ENCODE measurements at places on chromosomes 6 and 20. TPM values are rescaled to one million over a fixed set of nuclear protein-coding genes. Genes with fewer than 3 reads are reported as not detected.

Gene F13A1
- 24.2 TPM for polyA plus RNA-seq

DNA sequence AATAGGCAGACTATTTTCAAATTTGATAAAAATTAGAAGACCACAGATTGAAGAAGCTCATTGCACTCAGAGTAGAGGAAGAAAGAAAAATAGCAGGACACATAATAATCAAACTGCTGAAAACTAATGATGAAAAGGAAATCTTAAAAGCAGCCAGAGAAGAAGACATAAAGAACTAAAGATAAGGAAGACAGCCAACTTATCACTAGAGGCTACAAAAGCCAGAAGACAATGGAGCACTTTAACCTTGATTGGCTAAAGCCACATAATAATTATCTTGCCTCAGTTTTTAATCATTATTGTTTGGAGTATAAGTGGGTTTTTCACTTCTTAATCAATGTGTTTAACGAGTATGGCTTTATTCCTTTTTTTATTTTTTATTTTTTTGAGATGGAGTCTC lies 397.6 kb downstream of the RNF144B start:
- no peak for DNase-seq

GRCh38 chr6:155943635-155944034 lies 488.0 kb upstream of the NOX3 start:
- DNase-seq, result no peak

- no peak for DNase-seq
These were observed 5.8 kb downstream of the APOBEC2 start for GRCh38 chr6:41058783-41059181.

GRCh38 chr6:110526726-110527125 lies 50.3 kb upstream of the SLC22A16 start:
- DNase-seq, result no peak

Gene HTR1E
- 0.07 TPM for polyA plus RNA-seq

Gene PPT2
- polyA plus RNA-seq, result 31.0 TPM

DNA sequence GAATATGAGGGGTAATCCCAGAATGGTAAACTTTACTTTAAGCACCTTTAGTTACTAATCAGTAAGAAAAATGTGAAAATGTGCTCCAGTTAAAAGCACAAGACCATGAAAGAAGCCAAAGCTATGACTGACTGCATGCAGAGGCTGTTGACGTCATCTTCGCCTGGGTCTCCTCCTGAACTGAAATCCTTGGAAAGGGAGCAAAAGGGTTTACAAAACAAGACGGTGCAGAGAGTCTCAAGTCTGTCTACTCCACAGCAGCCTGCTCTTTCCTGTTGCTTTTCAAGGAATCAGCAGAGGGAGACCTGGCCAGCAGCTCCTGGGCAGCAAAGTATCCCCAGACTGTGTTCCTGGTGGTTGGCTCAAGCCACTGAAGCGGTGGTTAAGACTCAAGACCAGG lies 10.2 kb downstream of the FKBP1A start:
- no peak for DNase-seq

- DNase-seq, result no peak
These were observed 15.6 kb downstream of the TGM6 start for GRCh38 chr20:2396241-2396814.

- DNase-seq, result peak; percentile 23
These were observed 51.0 kb upstream of the TFAP2A start for GRCh38 chr6:10465629-10466499.

DNA sequence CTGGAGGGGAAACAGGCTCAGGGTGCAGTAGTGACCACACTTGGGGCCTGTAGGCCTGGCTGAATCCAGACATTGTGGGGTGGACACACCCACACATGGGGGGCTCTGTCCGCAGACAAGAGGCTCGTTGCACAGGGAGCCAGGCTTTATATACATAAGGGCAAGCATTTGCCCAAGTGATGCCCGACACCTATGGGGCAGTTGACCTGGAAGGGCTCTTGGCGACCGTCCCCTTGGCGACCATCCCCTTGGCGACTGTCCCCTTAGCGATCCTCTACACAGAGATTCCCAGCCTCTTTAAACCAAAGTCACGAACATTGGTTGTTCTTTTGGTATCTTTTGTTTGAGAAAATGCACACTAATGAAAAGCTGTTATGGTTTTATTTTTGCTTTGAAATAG lies 2.7 kb downstream of the TOX2 start:
- DNase-seq, result no peak

Gene TINAG
- 23.7 TPM for polyA plus RNA-seq

Gene SLC2A10
- 13.0 TPM for polyA plus RNA-seq

- DNase-seq, result no peak
These were observed 61.4 kb upstream of the UFL1 start for GRCh38 chr6:96460052-96460700.

DNA sequence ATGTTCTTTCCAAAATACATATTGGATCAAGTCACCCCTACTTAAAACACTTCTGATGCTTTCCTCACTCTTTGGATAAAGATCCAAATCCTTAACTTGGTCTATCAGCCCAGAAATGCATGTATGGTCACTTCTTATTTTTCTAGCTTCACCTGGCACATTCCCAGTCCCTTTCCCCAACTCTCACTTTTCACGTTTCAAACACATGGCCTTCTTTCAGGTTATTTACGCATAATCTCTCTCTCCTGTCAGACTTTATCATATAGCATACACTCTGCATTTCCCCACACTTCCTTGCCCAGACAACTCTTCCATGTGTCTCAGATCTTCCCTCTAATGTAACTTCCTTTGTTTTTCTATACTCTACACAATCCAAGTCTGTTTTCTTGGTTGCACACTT lies 12.8 kb downstream of the PHIP start:
- DNase-seq, result no peak

Gene RMND1
- polyA plus RNA-seq, result 41.2 TPM

Gene MAPK13
- 147 TPM for polyA plus RNA-seq

Gene RRAGD
- 60.9 TPM for polyA plus RNA-seq

DNA sequence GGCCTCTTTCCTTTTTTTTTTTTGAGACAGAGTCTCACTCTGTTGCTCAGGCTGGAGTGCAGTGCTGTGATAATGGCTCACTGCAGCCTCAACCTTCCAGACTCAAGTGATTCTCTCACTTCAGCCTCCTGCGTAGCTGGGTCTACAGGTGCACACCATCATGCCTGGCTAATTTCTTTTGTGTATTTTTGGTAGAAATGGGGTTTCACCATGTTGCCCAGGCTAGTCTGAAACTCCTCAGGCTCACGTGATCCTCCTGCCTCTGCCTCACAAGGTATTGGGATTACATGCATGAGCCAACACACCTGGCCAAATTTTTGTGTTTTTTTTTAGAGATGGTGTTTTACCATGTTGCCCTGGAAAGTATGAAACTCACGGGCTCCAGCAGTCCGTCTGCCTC lies 29.3 kb downstream of the SRC start:
- DNase-seq, result no peak

Gene LRRN4
- 6.3 TPM for polyA plus RNA-seq

- DNase-seq, result peak; percentile 39
These were observed at the start of gene THBS2 for GRCh38 chr6:169253337-169254238. TSS of gene THBS2 (minus strand) at chr6:169253846. CDS start at chr6:169250784, 3,062 bp downstream.

GRCh38 chr6:139131736-139132280 lies 3.1 kb upstream of the HECA start:
- no peak for DNase-seq

GRCh38 chr6:156807795-156808194 lies 30.6 kb downstream of the ARID1B start:
- DNase-seq, result no peak

Gene TRIM15
- 51.7 TPM for polyA plus RNA-seq

DNA sequence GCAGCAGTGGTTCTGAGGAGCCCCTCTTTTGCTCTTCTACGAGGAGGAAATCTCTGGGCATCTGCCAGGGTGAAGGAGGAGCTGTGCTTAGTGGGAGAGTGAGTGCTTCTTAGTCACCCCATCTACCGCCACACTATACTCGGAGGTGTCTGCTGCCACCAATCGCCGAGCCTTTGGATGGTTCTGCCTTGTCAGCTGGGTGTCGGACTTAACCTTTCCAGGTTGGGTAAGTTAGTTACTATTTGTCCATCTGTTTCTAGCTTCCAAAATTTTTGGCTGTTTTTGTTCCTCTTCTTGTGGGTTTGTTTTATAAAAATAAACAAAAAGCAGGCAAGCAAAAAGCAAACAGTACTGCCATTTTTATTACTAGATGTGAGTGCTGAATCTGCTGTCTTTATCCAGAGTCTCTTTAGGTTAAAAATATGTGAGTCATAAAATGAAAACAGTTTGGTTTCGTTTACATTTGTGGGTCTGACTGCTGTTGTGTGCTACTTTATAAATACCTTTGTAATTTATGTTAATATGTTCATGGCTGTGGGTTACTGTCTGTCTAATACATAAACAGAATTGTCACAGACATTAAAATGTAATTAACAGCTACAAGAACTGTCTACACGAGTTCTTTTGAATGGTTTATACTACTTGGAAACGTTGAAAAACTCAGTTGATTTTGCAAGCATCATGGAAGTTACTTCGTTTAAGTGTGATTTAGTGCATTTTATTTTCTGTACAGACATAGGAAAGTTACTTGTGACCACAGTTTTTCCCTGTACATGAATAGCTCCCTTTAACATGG lies 89.2 kb downstream of the ARID1B start:
- DNase-seq, result no peak

GRCh38 chr6:128491610-128492206 lies 28.7 kb downstream of the PTPRK start:
- peak; percentile 49 for DNase-seq

Gene MYLK2
- 0.21 TPM for polyA plus RNA-seq

GRCh38 chr20:23315099-23315498 lies 35.5 kb upstream of the NXT1 start:
- no peak for DNase-seq

- no peak for DNase-seq
These were observed 56.8 kb downstream of the SNX9 start for GRCh38 chr6:157879873-157880254.

DNA sequence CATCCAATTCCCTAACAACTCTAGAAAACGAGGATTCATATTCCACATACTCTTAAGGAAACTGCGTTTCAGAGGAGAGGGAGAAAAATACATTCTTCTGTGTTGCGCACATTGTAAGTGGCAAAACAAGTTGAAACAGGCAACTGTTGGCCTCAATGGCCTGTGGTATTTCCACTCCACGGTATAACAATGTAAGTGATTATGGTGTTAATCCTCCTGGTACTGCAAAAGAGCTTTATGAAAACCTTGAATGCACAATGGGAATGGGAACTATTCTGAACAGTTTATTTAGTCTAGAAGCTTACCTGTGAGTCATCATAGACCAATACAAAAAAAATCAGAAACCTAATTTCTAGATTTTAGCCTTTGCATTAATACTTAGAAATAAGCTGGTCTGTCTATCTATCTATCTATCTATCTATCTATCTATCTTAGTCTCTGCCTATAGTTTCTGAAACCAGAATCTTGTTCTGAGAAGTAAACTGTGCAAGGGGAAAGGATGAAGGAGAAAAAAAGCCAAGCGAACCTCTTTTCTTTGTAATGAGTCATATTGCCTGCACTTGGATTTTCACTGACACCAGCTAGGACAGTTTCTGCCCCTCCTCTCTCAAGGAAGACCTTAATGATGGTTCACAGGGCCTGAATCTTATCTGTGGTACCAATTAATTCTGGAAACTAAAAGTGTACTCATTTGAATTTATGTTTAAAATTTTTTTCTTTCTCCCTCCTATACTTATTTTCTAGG lies 101.5 kb downstream of the RNF144B start:
- DNase-seq, result no peak

Gene KCNQ5
- polyA plus RNA-seq, result 3.4 TPM

Gene HSF2
- 16.4 TPM for polyA plus RNA-seq

GRCh38 chr6:30828027-30828962 lies 56.0 kb upstream of the DDR1 start:
- peak; percentile 85 for DNase-seq

GRCh38 chr6:25217829-25218228 lies 61.3 kb upstream of the CARMIL1 start:
- DNase-seq, result no peak

- no peak for DNase-seq
These were observed 3.2 kb downstream of the CUTA start for GRCh38 chr6:33414592-33415271.

Gene C6orf163
- 3.1 TPM for polyA plus RNA-seq

- DNase-seq, result no peak
These were observed 266.3 kb upstream of the ECI2 start for GRCh38 chr6:4401408-4402368.

Gene C6orf15
- polyA plus RNA-seq, result not detected

- no peak for DNase-seq
These were observed 735.1 kb upstream of the MARCKS start for GRCh38 chr6:113122060-113122459.

DNA sequence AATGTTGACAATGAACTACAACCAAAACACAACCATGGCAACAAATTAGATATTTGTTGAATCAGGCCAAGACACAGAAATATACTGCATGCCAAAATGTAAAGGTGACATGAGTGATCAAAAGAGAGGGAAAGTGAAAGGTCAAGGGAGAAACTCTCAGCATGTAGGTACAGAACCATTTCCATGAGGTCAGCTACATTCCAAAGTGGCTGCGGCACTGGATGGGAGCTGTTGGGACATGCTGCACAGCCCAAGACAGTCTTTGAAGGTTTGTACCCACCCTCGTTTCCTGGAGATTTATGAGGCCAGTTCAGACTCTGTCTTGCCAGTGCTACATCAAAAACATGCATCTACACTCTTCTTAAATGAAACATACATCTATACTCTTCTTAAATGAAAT lies 579.9 kb downstream of the BMP2 start:
- DNase-seq, result no peak

Gene LGSN
- 0.04 TPM for polyA plus RNA-seq

DNA sequence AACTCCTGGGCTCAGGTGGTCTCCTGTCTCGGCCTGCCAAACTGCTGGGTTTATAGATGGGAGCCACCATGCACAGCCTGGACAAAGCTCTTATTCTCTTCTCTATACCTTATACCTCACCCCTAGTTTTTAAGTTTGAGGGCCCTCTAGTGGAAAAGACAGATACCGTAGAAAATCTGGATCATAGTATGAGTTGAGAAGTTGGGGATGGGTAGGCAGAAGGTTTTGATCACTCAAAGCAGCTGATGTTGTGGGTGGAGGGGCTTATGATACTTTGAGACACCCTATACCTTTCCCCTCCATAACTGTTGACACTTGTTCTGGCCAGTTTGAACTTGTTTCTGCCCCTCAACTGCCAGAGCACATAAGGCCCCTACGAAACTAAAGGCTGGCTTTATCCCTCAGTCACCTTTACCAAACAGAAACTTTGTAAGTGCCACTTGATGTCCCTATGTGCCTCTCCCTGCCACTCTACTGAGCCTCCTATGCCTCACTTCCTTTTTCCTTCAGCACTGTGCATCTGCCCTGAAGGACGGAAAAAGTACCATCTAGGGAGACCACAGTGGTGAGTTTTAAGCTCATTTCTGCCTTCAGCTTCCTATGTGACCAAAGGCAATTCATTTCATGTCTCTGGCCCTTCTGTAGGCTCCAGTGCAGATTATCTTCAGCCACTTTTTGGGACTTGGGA lies 28.6 kb downstream of the RALY start:
- no peak for DNase-seq

Gene GRIK2
- 3.3 TPM for polyA plus RNA-seq

Gene CDH22
- 0.37 TPM for polyA plus RNA-seq

Measured in large intestine (tissue), 12 donors.